Ovary (tissue), 10 donors: ENCODE measurements at places on chromosomes 7 and 10. TPM values are rescaled to one million over a fixed set of nuclear protein-coding genes. Genes with fewer than 3 reads are reported as not detected.

PNLIPRP1 gene
- total RNA-seq: 2.8 TPM

TMEM236 gene
- total RNA-seq: 0.32 TPM

STMP1 gene
- total RNA-seq: 23.8 TPM

CLEC2L gene
- not detected for total RNA-seq

SMKR1 gene
- total RNA-seq: 3.2 TPM

SRGN gene
- 39.5 TPM for total RNA-seq

MYH16 gene
- not detected for total RNA-seq

FOXI2 gene
- total RNA-seq: 0.24 TPM

CAPZA2 gene
- 57.2 TPM for total RNA-seq

SLC29A3 gene
- total RNA-seq: 15.5 TPM

PMS2 gene
- 14.5 TPM for total RNA-seq

RARRES2 gene
- total RNA-seq: 622 TPM

CHST3 gene
- 62.6 TPM for total RNA-seq

WNT2 gene
- 0.17 TPM for total RNA-seq

EPO gene
- not detected for total RNA-seq

NPTX2 gene
- total RNA-seq: 3.3 TPM

AKR1C4 gene
- total RNA-seq: not detected

NEUROG3 gene
- total RNA-seq: not detected

IKZF5 gene
- 8.2 TPM for total RNA-seq

KNDC1 gene
- 18.6 TPM for total RNA-seq

FAM25A gene
- total RNA-seq: not detected

COBL gene
- total RNA-seq: 7.6 TPM

IFIT1B gene
- total RNA-seq: not detected

STEAP1 gene
- total RNA-seq: 11.6 TPM

ADAMTS14 gene
- total RNA-seq: 0.07 TPM

SLC26A3 gene
- total RNA-seq: 1.9 TPM

HBP1 gene
- 41.8 TPM for total RNA-seq

WDR37 gene
- total RNA-seq: 7.6 TPM

SPDYE16 gene
- 1.2 TPM for total RNA-seq

FGFBP3 gene
- total RNA-seq: 1.3 TPM

BTRC gene
- 31.4 TPM for total RNA-seq

GRID2IP gene
- 0.38 TPM for total RNA-seq

TMEM196 gene
- total RNA-seq: not detected

PAX4 gene
- total RNA-seq: not detected

PVRIG gene
- 1.7 TPM for total RNA-seq

ENO4 gene
- 0.72 TPM for total RNA-seq

CUL2 gene
- 22.8 TPM for total RNA-seq

SOSTDC1 gene
- total RNA-seq: 1.00 TPM

CAMK2B gene
- total RNA-seq: 0.45 TPM

PDLIM1 gene
- total RNA-seq: 35.3 TPM
